ENCODE measurements at places on chromosomes 1 and 21.
A peak's percentile ranks its signal among the peaks of the same experiment; 100 is the strongest.

DNA sequence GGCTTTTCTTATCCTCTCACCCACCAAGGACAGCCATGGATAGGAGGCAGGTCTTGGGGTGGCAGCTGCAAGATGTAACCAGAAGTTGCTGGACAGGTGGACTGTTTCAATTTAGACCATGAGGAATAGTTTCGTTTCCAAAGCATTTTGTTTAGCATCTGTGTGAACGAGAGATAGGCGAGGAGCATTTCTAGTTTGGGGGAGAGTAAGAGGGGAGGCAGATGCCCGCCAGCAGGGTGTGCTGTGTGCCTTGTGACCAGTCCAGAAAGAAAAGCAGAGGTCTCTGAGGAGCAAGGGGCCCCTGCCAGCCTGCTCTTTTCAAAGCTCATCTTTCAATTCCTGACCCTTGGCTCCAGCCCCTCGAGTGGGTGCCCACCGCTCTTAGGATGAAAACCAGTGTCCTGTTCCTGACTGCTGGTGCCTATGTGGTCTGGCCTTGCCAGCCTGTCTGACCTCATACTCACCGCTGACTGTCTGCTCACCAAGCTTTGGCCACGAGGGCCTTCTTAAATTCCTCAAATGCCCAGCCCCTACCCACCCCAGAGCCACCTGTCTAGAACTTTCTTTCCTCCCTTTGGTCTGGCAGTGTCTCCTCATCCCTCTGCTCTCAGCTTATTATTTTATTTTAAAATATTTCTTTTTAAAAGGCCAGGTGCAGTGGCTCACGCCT, 8.5 kb downstream of the SERINC2 start:
- no peak for DNase-seq

DNA sequence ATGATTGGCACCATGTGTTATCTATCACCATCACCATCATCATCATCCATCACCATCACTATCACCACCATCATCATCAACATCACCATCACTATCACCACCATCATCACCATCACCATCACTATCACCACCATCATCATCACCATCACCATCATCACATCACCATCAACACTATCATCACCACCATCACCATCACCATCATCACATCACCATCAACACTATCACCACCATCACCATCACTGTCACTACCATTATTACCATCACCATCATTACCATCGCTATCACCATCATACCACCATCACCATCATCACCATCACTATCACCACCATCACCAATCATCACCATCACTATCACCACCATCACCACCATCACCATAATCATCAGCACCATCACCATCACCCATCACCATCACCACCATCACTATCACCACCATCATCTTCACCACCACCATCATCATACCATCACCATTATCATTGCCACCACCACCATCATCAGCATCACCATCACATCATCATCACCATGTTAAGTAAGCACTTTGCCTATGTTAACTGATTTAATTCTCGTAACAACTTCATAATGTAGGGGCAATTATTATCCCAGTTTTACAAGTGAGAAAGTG, 112.8 kb downstream of the LIPI start:
- DNase-seq = no peak

DNA sequence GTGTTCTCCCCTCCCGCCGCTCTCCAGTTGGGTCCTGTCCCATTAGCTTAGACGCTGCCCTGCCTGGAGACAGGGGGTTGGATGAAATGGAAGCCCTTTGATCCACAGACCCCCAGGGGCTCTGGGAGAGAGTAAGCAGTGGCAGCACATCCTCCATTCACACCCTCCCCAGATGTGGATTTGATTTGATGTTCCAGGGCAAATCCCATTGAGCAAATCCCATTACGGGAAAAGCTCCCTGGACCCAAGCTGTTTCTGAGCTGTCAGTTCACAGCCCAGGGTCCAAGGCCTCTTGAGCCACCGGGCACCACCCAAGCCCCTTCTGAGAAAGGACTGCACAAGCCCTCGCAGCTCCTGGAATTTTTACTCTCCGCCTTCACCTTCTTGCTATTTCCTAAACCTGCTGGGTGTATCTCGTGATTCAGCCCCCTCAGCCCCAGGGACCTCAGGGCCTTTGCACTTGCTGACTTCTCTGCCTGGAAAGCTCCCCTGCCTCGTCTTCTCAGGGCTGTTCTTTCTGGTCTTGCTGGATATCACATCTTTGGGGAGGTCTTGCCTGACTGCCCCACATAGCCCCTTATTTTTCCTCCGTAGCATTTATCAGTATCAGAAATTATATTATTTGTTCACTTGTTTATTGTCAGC, 101.1 kb downstream of the PAX7 start:
- peak; percentile 45 for DNase-seq

- no peak for DNase-seq
These were observed 133.4 kb downstream of the NFIA start for GRCh38 chr1:61215676-61216289.

GRCh38 chr1:25675729-25676476, 59.3 kb downstream of the MAN1C1 start:
- peak; percentile 76 for DNase-seq

- DNase-seq = no peak
These were observed 17.2 kb downstream of the PTP4A2 start for GRCh38 chr1:31920956-31921355.

DNA sequence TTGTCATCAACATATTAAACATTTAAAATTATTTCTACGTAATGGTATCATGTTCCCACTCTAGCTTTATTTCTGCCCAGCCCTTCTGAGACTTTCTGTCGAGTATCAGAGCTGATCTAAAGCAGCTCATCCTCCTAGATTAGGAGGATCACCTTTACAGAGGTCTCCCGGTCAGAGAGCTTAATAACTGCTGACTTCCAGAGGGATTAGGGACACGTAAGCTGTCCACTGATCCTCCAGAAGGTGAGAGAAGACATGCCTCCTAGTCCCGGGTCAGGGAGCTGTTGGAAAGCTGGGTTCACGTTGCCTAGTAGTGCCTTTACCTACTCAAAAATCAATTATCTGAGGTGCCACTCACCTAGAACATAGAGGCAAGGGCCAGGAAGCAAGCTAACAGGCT, 31.2 kb upstream of the NADK start:
- peak; percentile 11 for DNase-seq

- peak; percentile 70 for DNase-seq
These were observed 12.5 kb downstream of the SLX9 start for GRCh38 chr21:44952116-44952928.

- no peak for DNase-seq
These were observed 33.9 kb upstream of the ATP2B4 start for GRCh38 chr1:203592730-203593129.

DNA sequence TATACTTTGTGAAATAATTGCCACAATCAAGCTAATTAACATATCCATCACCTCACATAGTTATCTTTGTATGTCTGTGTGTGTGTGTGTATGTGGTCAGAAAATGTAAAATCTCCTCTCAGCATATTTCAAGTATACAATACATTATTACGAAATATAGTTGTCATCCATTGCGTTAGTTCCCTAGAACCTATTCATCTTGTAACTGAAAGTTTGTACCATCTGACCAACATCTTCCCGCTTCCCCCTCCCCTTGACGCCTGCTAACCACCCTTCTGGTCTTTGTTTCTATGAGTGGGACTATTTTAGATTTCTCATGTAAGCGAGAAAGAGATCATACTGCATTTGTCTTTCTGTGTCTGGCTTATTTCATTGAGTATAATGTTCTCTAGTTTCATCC, 455.3 kb downstream of the KCNT2 start:
- DNase-seq = no peak

DNA sequence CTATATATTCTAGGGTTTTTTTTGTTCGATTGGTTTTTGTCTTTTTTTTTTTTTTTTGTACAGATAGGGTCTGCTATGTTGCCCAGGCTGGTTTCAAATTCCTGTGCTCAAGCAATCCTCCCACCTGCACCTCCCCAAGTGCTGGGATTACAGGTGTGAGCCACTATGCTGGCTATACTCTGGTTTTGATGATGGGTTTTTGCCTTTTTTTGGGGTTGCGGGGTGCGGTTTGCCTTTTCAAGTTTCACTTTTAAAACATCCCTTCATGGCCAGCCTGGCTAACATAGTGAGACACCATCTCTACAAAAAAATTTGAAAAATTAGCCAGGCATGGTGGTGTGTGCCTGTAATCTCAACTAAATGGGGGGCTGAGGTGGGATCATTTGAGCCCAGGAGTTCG, 10.0 kb downstream of the KDM5B start:
- DNase-seq = no peak

GRCh38 chr1:116556289-116557006, 14.4 kb downstream of the CD58 start:
- DNase-seq = no peak

Measured in spleen (tissue), 13 donors.